Fibroblast of skin of left biceps (primary cell): ENCODE measurements at places on chromosomes 5 and 9.

GRCh38 chr9:122207096-122207495 lies 21.7 kb downstream of the LHX6 start:
- no peak for DNase-seq

GRCh38 chr5:65809817-65810531 lies 88.0 kb downstream of the NLN start:
- no peak for DNase-seq

DNA sequence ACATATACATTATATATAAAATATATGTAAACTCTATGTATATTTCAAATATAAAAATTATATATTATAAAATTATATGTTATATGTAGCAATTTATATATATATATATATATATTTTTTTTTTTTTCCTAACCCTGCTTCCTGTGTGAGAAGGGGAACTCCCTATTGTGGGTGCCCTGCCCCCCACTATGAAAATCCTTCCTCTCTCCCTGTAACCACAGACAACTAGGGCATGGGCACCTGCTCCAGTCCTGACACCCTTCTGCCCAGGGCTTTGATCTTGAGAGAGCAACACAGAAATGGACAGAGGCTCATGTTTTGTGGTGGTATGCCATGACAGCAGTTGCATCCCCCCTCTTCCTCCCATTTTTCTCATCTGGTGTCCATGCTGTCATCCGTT lies 148.7 kb upstream of the IL12B start:
- no peak for DNase-seq

GRCh38 chr5:179343719-179344430 lies 1.4 kb downstream of the ADAMTS2 start:
- no peak for DNase-seq

DNA sequence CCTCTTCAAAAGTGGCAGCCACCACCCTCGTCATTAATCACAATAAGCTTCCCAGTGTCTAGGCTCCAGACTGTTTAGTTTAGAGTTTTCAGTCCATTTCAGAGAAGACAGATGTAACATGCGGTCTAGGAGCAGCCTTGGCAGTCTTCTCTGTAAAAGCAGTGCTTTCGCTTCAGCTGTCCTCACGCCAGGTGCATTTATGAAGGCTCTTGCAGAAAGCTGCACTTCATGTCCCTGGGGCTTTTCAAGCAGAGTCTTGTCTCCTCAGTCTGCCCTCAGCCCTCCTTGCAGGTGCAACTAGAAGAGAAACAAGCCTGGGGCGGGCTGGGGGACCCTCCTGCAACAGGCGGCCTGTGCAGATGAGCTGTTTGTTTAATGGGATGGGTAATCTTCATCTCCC lies 281.9 kb downstream of the DRD1 start:
- DNase-seq = no peak

DNA sequence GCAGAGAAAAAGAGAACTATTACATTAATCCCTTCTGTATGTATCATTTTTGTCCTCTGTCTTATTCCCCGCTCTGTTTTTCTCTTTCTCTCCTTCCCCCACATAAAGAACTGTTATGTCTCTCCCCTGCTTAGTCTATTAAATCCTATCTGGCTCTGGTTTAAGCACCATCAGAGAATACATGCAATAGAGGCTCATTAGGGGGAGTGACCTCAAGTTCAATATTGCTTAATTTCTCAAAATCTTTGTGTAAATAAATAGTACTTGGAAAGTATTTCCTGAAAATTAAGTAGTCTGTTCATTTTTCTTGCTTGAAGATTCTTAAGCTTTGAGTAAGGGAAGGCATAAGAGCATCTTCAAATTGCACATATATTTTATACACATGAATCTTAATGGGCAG lies 41.2 kb upstream of the FAM174A start:
- no peak for DNase-seq

DNA sequence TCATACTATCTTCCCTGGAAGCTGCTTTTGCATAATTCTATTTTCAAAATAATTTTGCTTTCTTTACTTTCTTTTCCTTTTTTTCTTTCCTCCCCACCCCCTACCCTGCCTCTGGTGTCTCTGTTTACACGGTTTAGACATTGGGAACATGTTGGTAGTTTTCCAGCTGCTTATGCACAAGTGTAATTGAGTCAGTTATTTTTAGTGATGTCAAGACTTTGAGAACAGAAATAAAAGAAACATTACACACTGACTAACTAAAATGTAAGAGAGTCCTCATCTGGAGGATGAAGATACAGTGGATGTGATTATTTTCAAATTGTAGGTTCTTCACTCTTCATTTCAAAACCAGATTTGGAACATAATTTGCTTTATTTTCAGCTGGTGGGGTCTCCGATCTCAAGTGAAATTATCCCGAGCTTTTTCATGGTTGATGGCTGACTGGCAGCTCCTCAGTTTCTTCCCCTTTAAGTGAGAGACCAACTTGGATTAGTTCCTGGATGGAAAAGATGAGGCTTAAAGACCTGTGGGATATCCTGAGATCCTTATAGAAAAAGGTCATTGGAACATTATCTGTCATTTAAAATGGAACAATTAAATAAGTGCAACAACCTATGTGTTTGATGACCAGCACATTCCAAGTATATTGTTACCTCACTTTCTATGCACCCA lies 154.4 kb upstream of the ZNF462 start:
- DNase-seq = no peak

DNA sequence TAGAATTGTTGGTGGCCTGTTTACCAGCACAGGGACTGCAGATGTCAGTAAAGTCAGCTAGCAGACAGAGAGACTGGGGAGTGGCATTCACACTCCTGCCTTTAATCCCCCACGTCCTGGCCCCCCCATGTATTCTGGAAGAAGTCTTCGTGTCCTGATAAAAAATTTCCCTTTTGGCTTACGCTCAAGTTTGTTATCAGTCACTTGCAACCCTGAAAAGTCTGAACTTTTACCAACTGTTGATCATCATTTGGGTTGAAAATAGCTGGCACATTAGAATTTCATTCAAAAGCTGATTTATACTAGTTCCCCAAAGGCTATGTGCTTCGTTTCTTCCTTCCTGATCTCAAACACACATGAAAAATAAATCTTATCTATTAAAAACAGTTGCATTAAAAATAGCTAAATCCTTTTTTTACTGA lies 5.8 kb upstream of the CRHBP start:
- DNase-seq = no peak

- no peak for DNase-seq
Measured at GRCh38 chr5:23606927-23607326, 99.5 kb downstream of the PRDM9 start.

DNA sequence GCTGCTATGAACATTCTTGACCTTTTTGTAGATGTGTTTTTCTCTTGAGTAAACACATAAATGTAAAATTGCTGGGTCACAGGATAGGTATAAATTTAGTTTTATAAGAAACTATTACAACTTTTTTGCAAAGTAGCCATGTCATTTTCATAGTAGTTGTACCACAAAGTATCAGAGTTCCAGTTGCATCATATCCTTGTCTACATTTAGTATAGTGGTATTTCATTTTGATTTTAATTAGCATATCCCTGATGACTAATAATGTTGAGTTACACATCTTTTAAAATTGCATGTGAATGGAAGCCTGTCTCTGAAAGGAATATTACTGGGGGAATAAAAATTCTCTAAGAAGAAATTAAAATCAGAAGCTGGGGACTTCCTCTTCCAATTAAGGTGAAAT lies 85.4 kb downstream of the TMEM161B start:
- no peak for DNase-seq

GRCh38 chr5:1103505-1104326 lies 8.1 kb downstream of the SLC12A7 start:
- no peak for DNase-seq

- DNase-seq = no peak
Measured at GRCh38 chr9:93680443-93681268, 104.3 kb downstream of the PHF2 start.

DNA sequence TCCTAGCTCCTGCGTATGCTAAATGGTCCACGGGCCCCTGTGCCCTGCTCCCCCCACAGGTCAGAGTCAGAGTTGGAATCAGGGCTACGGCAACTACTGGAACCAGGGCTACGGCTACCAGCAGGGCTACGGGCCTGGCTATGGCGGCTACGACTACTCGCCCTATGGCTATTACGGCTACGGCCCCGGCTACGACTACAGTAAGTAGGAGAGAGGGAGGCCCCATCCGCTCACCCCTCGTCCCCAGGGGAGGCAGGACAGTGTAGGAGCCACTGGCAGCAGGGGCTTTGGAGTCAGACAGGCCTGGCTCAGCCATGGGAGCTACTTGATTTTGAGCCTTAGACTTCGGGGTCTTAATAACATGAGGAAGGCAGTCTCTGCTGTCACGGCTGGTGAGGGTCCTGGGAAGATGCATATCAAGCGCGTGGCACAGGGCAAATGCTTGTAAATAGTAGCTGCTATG lies 5.8 kb downstream of the HNRNPAB start:
- DNase-seq = no peak

GRCh38 chr5:89270901-89271300 lies 387.9 kb upstream of the MEF2C start:
- no peak for DNase-seq

DNA sequence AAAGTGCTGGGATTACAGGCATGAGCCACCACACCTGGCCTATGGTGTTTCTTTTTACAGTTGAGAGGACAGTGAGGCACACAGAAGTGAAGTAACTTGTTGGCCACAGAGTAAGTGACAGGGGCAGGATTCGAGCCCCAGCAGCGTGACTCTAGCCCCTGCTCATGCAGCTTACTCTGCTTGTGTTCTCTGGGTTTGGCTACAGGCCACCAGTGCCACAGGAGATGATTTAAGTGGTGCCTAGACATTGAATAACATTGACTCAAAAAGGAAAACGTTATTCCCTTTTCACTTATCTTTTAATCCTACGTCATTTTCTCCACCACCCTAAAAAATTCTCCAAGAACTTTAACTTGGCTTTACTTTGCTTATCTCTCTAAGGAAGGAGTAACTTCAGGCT lies 61.4 kb downstream of the SNX24 start:
- DNase-seq = no peak

DNA sequence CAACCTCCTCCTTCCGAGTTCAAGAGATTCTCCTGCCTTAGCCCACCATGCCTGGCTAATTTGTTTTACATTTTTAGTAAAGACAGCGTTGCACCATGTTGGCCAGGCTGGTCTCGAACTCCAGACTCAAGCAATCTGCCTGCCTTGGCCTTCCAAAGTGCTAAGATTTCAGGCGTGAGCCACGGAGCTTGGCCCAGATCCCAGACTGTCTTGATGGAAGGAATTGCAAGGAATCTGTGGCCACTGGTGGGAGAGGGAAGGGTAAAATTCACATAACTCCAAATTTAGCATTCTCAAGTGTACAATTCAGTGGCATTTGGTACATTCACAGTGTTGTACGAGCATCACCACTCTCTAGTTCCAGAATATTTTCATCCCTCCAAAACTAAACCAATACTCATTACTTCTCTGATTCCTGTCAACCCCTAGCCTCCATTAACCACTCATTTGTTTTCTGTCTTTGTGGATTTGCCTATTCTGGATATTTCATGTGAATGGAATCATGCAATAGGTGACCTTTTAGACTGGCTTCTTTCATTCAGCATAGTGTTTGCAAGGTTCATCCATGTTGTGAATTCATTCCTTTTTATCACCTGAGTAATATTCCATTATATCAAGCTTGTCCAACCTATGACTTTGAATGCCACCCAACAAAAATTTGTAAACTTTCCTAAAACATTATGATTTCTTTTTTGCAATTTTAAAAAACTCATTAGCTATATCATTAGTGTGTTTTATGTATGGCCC lies 8.9 kb upstream of the MYO10 start:
- DNase-seq = no peak

DNA sequence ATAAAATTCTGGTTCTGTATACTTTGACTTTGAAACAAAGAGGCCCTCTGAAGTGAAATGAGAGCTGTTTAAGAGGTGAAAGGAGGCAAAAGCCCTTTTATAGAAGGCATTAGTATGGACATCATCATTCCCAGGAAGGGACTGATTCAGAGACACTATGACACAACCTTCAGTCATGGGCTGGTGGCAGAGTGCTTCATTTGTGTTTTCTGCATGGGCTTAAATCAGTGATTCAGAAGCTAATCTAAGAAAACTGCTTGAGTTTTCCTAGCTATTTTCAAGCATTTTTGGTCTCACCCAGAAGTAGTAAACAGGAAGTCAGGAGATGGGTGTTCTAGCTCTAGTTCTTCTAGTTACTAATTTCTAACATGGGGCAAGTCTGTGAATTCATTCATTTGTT lies 288.9 kb downstream of the TRPM3 start:
- no peak for DNase-seq

- no peak for DNase-seq
Measured at GRCh38 chr5:170353011-170353761, 36.0 kb downstream of the KCNMB1 start.

DNA sequence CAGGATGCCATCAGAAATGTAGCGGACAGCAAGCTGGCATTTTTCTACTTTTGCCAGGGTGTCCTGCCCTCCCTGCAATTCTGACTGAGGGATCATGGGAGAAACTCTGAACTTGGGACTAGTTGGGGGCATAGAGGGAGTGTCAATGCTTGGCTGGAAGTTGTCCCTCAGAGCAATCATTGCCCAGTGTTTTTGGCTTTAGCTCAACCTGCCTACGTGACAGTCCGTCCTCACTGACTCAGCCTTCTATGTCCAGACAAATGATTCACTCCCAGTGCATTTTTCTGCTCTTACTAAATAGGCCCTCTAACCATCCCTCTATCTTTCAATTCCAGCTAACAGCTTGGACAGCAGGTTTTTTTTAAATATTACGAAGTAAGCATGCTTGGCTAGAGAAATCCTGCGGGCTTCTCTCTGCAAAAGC lies 627.4 kb downstream of the TLR4 start:
- peak; percentile 11 for DNase-seq

DNA sequence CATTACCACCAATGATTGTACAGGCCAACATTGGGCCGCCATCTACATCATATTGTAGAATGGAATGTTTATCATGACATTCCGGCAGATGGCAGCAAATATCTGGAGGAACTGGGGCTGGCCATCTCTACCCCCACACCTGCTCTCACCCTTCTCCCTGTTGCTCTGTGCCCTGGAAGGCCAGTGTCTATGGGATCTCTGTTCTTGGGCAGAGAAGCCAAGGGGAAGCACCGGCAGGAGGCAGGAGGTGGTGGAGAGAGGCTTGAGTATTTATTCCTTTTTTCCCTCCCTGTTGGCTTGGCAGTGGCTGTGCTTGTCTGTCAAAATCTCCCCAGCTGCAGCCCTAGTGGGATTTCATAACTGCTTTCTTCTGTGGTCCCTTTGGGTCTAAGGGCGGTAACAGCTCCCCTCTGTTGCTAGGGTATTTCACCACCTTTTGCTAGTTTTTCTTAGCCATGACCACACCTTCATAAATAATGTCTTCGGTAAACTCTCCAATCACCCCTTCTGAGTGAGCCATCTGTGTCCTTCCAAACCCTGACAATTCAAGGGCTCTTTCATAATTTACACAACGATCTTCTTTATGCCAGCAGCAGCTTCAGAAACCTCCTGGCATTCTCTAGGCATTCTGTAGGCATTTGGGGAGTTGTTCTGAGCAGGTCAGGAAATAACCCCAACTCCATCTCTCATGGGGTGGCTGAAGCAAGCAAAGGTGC lies 225.8 kb downstream of the MELK start:
- no peak for DNase-seq
